ENCODE measurements at places on chromosomes 12 and 14. TPM values are rescaled to one million over a fixed set of nuclear protein-coding genes. Genes with fewer than 3 reads are reported as not detected.

Gene SLC39A5
- polyA plus RNA-seq = 73.2 TPM

Gene TAS2R9
- polyA plus RNA-seq = not detected

Gene SLC17A8
- 1.1 TPM for polyA plus RNA-seq

Gene KCTD10
- polyA plus RNA-seq = 60.3 TPM

Gene TMEM52B
- 183 TPM for polyA plus RNA-seq

Gene PIWIL1
- polyA plus RNA-seq = 0.13 TPM

Gene RFLNA
- 9.3 TPM for polyA plus RNA-seq

DNA sequence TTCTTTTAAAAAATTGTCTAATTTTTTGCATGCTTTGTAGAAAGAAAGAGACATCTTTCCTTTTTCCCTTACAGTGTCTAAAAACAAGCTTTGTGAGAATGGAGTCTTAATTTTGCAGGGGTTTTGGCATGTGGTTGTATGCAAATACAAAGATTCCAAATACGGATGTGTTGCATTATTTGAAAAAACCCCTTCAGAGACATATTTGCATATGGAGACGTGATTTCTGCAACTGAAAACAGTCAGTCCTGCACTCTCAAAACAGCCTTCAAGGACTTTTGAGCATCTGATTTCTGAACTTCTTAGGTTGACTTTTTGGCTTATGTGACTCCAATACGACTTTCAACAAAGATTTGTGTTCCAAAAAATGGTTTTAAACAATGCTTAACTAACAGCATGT is 7.8 kb downstream of the IRAK3 start:
- DNase-seq = no peak

- peak; percentile 51 for DNase-seq
These were observed 1135.0 kb downstream of the GALC start for GRCh38 chr14:86858031-86858430.

GRCh38 chr12:29741342-29742241 is 42.1 kb downstream of the TMTC1 start:
- no peak for DNase-seq

- DNase-seq = no peak
These were observed 93.1 kb upstream of the EVL start for GRCh38 chr14:99971941-99972747.

- DNase-seq = no peak
These were observed 185.1 kb downstream of the MDGA2 start for GRCh38 chr14:47490353-47490752.

GRCh38 chr12:98674841-98675240 is 29.8 kb downstream of the APAF1 start:
- no peak for DNase-seq

DNA sequence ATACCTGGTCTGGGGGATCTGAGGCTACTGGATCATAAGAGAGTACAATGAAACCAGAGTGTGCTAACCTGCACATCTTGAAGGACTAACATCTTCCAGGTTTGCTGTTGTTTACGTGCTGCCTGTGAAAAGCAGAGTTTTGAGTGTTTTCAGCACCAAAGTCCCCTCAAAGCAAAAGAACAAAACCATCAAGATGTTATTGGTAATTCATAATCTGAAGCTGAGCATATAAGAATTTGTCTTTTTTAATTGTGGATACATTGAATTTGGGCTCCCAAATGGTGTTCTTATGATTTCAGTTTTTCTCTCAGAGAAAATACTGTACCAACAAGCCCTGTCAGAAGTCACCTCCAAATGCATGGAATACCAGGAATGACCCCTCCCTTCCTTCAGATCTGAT is 110.2 kb downstream of the BTG1 start:
- no peak for DNase-seq

DNA sequence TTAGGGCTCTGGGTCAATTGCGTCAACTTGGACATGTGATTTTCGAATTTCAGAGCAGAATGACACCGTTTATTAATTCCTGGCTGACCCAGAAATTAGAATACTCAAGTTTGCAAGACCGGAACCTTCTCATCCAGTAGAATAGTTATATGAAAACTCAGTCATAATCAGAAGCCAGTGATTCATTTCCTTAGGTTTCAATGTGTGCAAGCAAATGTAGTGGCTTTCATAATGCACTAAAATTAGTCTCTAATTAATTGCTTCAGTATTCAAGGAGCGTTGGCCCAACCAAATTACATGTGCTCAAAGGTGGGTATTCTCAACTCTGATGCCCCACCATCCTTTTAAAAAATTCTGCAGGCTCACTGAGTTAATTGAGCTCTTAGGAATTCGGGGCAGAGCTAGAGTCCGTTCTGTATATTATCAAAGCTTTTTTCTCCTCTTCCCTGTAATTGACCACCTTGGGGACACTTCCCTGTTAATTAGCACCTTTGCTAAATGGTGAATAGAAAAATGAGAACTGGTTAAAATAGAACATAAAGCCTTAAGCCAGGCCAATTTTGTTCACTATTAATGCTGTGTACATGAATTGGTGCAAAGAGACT is 55.4 kb downstream of the DAO start:
- no peak for DNase-seq

DNA sequence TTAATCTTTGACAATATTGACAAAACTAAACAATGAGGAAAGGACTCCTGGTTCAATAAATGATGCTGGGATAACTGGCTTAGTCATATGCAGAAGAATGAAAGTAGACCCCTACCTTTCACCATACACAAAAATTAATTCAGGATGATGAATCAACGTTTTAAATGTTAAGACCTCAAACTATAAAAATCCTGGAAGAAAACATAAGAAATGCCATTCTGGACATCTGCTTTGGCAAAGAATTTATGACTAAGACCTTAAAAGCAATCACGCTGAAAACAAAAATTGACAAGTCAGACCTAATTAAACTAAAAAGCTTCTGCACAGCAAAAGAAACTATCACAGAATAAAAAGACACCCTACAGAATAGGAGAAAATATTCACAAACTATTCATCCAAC is 97.4 kb downstream of the LMNTD1 start:
- DNase-seq = no peak

DNA sequence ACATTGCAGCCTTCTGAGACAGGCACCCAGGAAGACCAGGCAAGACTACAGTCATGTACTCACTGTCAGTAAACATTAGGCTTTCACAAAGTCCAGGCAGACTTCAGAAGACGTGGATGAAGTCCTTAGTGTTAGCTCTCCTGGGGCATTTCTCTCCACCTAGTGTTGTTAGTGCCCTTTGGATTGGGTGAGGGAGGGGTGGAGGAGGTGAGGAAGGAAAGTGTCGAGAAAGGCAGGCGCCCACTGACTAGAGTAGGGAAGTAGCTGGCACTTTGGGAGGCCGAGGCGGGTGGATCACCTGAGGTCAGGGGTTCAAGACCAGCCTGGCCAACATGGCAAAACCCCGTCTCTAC is 20.2 kb downstream of the TMEM229B start:
- DNase-seq = no peak

DNA sequence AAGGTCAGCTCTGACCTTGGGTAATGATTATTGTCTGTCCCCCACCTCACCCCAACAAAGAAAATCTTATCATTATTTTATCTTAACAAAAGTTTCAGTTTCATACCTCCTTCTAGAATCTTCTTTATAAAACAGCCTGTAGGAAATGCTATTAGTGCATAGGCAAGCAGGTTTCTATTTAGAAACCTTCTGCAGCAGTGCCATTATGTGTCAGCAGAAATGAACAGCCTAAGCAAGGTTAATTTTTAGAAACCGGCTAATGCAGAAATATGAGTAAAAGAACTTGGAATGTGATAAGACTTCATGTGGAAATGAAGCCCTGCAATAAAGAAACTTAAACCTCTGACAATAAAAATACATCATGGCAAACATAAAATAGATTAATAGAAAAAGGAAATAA is 814.4 kb downstream of the FSCB start:
- DNase-seq = no peak

- DNase-seq = peak; percentile 68
These were observed 376.9 kb downstream of the GALC start for GRCh38 chr14:87615822-87616679.

- DNase-seq = no peak
These were observed at the start of gene BEST3 for GRCh38 chr12:69698769-69699540. BEST3 (minus strand) TSS chr12:69699303; CDS start chr12:69697798, 1,505 bp downstream.

GRCh38 chr12:40989785-40990184 is 198.3 kb upstream of the PDZRN4 start:
- no peak for DNase-seq

DNA sequence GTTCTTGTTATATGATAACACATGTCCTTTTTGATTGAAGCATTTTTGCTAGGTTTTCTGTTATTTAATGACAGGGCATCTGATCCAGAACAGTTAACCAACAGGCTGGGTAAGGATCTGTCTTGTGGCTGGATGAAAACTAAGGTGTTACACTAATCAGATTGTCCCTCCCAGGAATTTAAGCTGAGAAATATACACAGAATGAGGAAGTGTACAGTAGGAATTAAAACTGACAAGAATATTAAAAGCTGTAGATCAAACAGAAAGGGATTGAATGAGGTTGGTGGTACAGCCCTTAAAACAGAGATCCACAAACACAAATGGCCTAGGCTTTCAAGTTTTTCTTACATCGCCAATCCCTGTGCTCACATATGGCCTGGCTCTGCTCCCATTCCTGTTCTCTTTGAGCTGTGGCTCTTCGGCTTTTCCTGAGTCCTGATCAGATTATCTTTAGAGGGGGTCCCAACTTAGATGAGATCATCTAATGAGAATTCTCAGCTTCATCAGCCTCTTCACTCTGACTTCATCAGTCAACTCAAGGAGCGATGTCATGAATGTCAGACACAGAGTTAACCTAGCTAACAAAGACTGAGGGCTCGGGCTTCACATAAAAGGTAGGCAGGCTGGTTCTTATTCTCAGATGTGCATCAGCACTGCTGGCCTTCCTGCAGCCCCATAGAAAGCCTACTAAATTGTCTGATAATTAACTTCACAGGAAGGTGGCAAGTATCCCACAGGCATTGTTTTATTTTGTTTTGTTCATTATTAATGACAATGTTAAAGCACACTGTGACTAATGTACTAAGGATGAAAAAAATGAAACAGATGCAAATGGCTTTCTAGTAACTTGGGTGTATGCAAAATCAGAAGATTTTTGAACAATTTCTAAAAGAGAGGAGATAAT is 11.4 kb downstream of the PYGL start:
- no peak for DNase-seq

DNA sequence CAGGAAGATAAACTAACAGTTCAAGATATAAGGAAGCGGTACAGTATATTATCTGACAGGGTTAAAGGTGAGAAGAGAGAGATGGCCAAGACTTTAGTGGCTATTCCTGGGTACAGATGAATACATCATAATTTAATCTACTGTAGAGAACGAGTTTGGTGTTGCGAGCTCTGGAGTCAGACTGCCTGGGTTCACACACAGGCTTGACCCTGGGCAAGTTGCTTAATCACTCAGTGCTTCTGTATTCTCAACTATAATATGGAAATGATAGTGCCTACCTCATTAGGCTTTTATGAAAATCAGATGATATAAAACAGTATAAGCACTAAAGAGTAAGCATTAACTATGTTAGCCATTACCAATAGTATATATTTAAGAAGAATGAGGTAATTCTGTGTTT is 3.5 kb downstream of the PPM1H start:
- DNase-seq = no peak

- DNase-seq = no peak
These were observed 35.0 kb downstream of the CORO1C start for GRCh38 chr12:108696111-108696995.

GRCh38 chr14:60925286-60925685 is 55.6 kb downstream of the TRMT5 start:
- DNase-seq = no peak

GRCh38 chr14:33964599-33965317 is 13.9 kb upstream of the EGLN3 start:
- no peak for DNase-seq

DNA sequence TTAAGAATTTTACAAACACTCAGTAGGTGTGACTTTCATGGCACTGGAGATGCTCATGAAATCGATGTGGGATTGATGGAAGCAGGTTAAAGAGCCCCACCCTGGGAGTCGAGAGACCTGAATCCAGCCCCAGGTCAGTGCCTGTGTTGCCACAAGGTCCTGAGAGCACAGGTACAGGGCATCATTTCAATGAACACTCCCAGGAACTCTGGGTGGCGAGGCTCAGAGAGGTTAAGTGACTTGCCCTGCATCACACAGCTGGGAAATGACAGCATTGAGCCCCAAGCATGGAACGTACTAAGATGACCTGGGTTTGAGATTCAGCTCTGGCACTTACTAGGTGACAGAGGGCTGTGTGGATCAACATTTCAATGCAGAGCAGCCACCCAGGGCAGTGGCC is 98.2 kb downstream of the CMKLR1 start:
- DNase-seq = no peak

DNA sequence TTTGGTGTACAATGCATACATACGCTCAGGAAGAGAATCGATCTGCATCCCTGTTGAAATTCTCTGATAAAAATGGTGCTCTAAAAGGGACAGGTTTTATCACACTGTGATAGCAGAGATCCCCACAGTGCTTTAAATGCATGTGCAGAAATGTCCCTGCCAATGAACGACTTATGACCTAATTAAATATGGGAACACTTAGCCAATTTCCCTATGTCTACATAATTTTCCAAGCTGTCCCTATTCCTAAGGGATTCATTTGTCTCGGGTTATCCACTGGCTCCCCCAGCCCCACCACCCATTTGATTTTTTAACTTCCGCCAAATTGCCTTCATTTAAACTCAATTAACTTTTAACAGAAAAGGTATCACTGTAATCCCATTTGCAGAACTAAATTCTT is 284.6 kb downstream of the TMEM132D start:
- DNase-seq = no peak

DNA sequence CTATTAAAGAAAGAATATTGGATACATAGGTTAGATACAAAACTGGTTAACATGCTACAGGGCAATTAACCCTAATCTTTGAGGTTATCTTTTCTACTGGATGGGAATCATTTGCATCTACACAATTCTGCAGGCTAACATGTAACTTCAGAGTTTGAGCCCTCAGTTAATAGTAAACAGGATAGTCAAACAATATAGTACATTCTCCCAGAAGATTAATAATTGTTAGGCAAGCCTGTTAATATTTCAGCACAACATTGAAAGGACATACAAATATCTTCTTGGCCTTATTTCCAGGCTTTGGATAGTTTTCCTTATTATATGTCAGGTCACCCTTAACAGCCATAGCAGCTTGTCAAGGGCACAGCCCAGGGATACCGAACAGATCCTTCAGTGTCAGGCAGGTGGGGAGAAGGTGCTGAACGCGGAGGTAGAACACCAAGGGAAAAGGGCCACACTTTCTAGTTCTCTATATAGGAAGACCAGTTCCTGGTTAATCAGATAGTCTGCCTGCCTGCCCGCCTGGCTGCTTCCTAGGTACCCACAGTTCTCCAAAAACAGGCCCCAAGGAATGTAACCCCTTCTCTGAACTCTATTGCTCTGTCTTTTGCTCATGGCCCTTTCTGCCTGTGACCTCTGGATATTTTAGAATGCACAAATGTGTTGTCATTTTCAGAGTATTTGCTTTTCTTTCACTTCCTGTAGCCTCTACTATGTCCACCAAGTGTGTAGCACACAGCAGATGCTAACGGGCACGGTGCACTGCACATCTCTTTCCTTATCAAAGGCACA is 256.0 kb downstream of the PCNX1 start:
- DNase-seq = no peak

DNA sequence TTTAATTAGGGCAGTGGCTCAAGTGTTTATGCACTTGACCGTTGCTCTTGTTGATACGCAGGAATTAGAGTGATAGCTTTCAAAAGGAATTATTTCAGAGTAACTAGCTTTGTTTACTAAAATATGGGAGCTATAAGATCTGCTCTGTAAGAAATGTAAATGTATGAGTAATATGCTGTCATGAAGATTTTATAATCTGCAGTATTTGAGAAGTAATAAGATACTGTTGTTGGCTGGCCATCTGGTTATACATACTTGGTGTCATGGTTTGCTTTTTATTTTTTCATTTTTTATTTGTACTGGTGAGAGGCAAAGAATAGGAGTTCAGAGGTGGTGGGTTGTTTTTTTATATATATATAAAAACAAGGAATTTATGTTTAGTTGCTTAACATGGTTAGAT is 58.5 kb downstream of the PLXNC1 start:
- no peak for DNase-seq

All from renal pelvis (tissue), 12 donors.